CD4-positive, alpha-beta memory T cell (primary cell): ENCODE measurements at places on chromosomes 3 and 15. TPM values are rescaled to one million over a fixed set of nuclear protein-coding genes. Genes with fewer than 3 reads are reported as not detected.
A peak's percentile ranks its signal among the peaks of the same experiment; 100 is the strongest.

GRCh38 chr15:70047386-70048197 lies 50.1 kb downstream of the TLE3 start:
- no peaks in the 10 kb centered on the region for H3K4me1 ChIP-seq
- no peaks in the 10 kb centered on the region for H3K27me3 ChIP-seq
- peaks cover 28% of the 10 kb centered on the region for H3K36me3 ChIP-seq
- H3K4me3 ChIP-seq, result no peak overlapping the region
- H3K27ac ChIP-seq, result no peak overlapping the region
- no peak for DNase-seq

EFL1 gene
- 19.9 TPM for total RNA-seq

BTLA gene
- 24.9 TPM for total RNA-seq

SMCO1 gene
- not detected for total RNA-seq

HTR3E gene
- total RNA-seq, result not detected

- H3K36me3 ChIP-seq, result no peaks in the 10 kb centered on the region
- no peak overlapping the region for H3K4me3 ChIP-seq
- no peaks in the 10 kb centered on the region for H3K4me1 ChIP-seq
- H3K27me3 ChIP-seq, result no peaks in the 10 kb centered on the region
- no peak overlapping the region for H3K27ac ChIP-seq
Observed at GRCh38 chr3:24272875-24273274, 221.8 kb downstream of the THRB start.

DNA sequence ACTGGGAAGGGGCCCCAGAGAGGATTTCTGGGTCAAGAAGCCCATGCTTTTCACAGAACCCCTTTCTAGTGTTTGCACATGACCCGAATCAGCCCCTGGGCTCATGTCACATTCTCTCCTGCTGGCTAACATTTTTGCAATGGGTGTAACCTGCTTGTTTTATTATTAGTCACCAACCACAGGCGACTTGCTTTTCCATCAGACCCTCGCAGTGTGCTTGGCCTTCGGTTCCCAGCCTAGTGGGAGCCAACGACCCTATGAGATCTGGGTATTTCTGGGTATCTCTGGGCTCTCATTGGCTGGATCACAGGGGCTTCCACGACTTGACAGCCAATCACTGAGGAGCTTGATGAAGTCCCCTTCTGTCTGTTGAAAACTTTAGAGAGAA lies 11.0 kb upstream of the FBLN2 start:
- no peaks in the 10 kb centered on the region for H3K4me1 ChIP-seq
- DNase-seq, result no peak
- H3K36me3 ChIP-seq, result no peaks in the 10 kb centered on the region
- no peak overlapping the region for H3K4me3 ChIP-seq
- H3K27me3 ChIP-seq, result no peaks in the 10 kb centered on the region
- no peak overlapping the region for H3K27ac ChIP-seq

- no peaks in the 10 kb centered on the region for H3K27me3 ChIP-seq
- no peaks in the 10 kb centered on the region for H3K36me3 ChIP-seq
- no peak overlapping the region for H3K4me3 ChIP-seq
Observed at GRCh38 chr3:169171739-169172138, 491.8 kb downstream of the MECOM start.

- H3K36me3 ChIP-seq, result no peaks in the 10 kb centered on the region
- H3K27ac ChIP-seq, result no peak overlapping the region
- DNase-seq, result no peak
- H3K27me3 ChIP-seq, result no peaks in the 10 kb centered on the region
- no peak overlapping the region for H3K4me3 ChIP-seq
Observed at GRCh38 chr3:124935794-124936542, 1.4 kb upstream of the MUC13 start.

- H3K4me3 ChIP-seq, result no peak overlapping the region
- H3K36me3 ChIP-seq, result no peaks in the 10 kb centered on the region
- H3K27me3 ChIP-seq, result no peaks in the 10 kb centered on the region
Observed at GRCh38 chr3:63870615-63871005, 6.9 kb downstream of the ATXN7 start.

IGSF10 gene
- not detected for total RNA-seq

DNA sequence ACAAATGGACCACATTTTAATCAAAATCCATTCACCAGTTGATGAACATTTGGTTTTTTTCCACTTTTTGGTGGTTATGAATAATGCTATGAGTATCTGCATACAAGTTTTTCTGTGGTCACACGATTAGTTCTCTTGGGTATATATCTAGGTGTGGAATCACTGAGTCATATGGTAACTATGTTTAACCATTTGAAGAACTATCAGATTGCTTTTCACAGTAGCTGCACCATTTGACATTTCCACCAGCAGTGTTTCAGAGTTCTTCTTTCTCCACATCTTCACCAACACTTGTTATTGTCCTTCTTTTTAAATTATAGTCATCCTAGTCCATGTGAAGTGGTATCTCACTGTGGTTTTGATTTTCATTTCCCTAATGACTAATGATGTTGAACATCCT lies 33.3 kb upstream of the ATG7 start:
- H3K4me1 ChIP-seq, result no peaks in the 10 kb centered on the region
- DNase-seq, result no peak
- H3K4me3 ChIP-seq, result no peak overlapping the region
- H3K27me3 ChIP-seq, result no peaks in the 10 kb centered on the region
- no peaks in the 10 kb centered on the region for H3K36me3 ChIP-seq

GRCh38 chr15:33149919-33150318 lies 44.6 kb downstream of the FMN1 start:
- H3K27ac ChIP-seq, result no peak overlapping the region
- no peak overlapping the region for H3K4me3 ChIP-seq
- H3K27me3 ChIP-seq, result no peaks in the 10 kb centered on the region
- H3K36me3 ChIP-seq, result no peaks in the 10 kb centered on the region
- no peak for DNase-seq

DNA sequence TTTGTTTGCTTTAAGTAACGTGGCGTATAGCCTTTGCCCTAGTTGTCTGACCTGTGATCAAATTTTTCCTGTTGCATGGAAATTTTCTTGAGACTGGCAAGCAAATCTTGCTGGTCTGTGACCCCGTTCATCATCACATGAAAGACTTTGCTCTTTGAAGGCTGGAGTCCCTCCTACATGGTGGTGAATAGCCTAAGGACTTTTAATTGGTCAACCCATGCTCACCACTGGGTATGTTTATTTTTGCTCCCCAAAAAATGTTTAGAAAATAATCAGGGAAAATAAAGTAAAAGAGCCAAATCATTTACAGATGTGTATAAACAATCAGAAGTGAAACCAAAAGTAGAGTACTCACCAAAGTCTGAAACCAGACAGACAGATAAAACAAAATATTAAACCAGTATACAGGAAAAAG lies 1075.3 kb upstream of the ALCAM start:
- peak overlapping the region; percentile 51 for H3K4me3 ChIP-seq
- H3K27ac ChIP-seq, result peak overlapping the region; percentile 15
- H3K36me3 ChIP-seq, result no peaks in the 10 kb centered on the region
- H3K27me3 ChIP-seq, result no peaks in the 10 kb centered on the region
- no peaks in the 10 kb centered on the region for H3K4me1 ChIP-seq

DNA sequence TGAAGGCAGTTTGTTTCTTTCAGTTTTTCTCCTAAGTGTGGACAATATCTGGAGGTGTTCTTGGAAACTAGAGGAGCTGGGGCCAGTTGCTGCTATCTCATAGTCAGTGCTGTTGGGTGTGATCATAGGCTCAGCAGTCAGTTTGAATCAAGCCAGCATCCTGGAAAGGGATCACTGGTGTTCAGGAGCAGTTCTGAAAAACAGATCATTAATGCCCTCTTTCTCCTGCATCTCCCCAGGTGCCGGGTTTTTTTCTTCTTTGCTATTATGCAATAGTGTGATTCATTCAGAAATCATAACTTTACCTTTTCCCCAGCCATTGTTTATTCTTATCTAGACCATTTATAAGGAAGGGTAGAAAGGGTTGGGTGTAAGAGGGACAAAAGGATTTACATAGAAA lies 24.0 kb downstream of the LNP1 start:
- no peaks in the 10 kb centered on the region for H3K4me1 ChIP-seq
- no peak overlapping the region for H3K4me3 ChIP-seq
- peaks cover 5% of the 10 kb centered on the region for H3K27me3 ChIP-seq
- no peak for DNase-seq

- peak overlapping the region; percentile 60 for H3K4me3 ChIP-seq
- no peaks in the 10 kb centered on the region for H3K36me3 ChIP-seq
- H3K27ac ChIP-seq, result peak overlapping the region; percentile 51
- H3K27me3 ChIP-seq, result no peaks in the 10 kb centered on the region
Observed at GRCh38 chr3:119580067-119580760, 922 bp downstream of the ADPRH start.

FANCD2OS gene
- not detected for total RNA-seq

GRCh38 chr3:99862208-99862607 lies 44.5 kb downstream of the CMSS1 start:
- H3K27me3 ChIP-seq, result no peaks in the 10 kb centered on the region
- peaks cover 14% of the 10 kb centered on the region for H3K4me1 ChIP-seq
- H3K36me3 ChIP-seq, result no peaks in the 10 kb centered on the region
- no peak for DNase-seq
- H3K27ac ChIP-seq, result no peak overlapping the region
- H3K4me3 ChIP-seq, result no peak overlapping the region

DNA sequence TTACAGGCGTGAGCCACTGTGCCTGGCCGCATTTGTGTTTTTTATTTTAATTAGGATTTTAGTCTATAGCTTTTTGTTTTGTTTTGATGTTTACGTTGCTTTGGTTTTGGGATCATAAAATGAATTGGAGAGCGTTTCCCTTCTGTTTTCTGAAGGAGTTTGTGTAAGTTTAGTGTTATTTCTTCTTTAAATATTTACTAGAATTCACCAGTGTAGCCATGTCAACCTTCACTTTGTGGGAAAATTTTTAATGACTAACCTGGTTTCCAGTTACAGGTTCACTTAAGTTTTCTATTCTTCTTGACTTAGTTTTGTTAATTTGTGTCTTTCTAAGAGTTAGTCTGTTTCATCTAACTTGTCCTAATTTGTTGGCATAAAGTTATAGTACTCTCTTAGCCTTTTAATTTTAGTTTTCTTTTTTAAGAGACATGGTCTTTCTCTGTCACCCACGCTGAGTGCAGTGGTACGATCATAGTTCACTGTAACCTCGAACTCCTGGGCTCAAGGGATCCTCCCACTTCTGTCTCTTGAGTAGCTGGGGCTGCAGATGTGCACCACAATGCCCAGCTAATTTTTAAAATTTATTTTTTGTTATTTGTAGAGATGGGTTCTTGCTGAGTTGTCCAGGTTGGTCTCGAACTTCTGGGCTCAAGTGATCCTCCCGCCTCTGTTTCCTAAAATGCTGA lies 61.0 kb downstream of the CHD2 start:
- DNase-seq, result no peak
- H3K36me3 ChIP-seq, result peaks cover 55% of the 10 kb centered on the region
- no peak overlapping the region for H3K4me3 ChIP-seq
- H3K27ac ChIP-seq, result no peak overlapping the region
- H3K4me1 ChIP-seq, result peaks cover 38% of the 10 kb centered on the region

DNA sequence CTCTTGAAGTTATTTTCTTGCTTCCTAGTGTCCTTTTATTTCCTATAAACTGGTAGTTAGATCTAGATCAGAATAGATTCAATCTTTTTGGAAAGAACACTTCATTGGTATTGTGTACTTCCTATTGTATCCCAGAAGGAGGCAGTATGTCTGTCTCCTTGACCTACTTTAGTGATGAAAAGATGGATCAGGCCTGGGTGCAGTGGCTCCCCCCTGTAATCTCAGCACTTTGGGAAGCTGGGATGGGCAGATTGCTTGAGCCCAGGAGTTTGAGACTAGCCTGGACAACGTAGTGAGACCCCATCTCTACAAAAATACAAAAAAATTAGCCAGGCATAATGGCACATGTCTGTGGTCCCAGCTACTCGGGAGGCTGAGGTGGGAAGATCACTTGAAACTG lies 12.0 kb downstream of the BSN start:
- H3K27ac ChIP-seq, result no peak overlapping the region
- no peak overlapping the region for H3K4me3 ChIP-seq
- no peaks in the 10 kb centered on the region for H3K27me3 ChIP-seq
- no peaks in the 10 kb centered on the region for H3K36me3 ChIP-seq
- DNase-seq, result no peak
- H3K4me1 ChIP-seq, result no peaks in the 10 kb centered on the region

- H3K36me3 ChIP-seq, result no peaks in the 10 kb centered on the region
- H3K4me1 ChIP-seq, result no peaks in the 10 kb centered on the region
- no peak for DNase-seq
- H3K27me3 ChIP-seq, result no peaks in the 10 kb centered on the region
- H3K4me3 ChIP-seq, result no peak overlapping the region
- H3K27ac ChIP-seq, result no peak overlapping the region
Observed at GRCh38 chr3:150394606-150395005, 13.5 kb upstream of the TSC22D2 start.

DNA sequence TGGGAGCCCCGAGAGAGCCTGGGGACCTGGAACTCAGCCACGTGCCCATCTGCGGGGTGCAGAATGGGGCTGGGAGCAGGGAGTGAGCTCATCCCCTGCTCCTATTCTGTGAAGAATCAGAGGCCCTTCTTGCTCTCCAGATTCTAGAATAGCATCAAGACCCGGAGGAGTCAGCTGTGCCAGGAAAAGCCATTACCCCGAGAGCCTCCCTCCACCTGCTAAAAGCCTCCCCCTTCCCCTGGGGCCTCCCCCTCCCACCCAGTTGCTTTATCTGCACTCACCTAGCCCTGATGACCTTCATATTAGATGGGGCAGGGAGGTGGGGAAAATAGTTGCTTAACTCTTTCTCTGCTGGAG lies 23.1 kb downstream of the CCDC33 start:
- H3K36me3 ChIP-seq, result no peaks in the 10 kb centered on the region
- H3K4me1 ChIP-seq, result no peaks in the 10 kb centered on the region
- no peak overlapping the region for H3K4me3 ChIP-seq
- no peaks in the 10 kb centered on the region for H3K27me3 ChIP-seq
- no peak overlapping the region for H3K27ac ChIP-seq
- no peak for DNase-seq

- H3K27me3 ChIP-seq, result no peaks in the 10 kb centered on the region
- no peak for DNase-seq
- peaks cover 13% of the 10 kb centered on the region for H3K4me1 ChIP-seq
Observed at GRCh38 chr3:51703068-51703760, 3.7 kb upstream of the GRM2 start.

ABHD2 gene
- total RNA-seq, result 65.4 TPM

DNA sequence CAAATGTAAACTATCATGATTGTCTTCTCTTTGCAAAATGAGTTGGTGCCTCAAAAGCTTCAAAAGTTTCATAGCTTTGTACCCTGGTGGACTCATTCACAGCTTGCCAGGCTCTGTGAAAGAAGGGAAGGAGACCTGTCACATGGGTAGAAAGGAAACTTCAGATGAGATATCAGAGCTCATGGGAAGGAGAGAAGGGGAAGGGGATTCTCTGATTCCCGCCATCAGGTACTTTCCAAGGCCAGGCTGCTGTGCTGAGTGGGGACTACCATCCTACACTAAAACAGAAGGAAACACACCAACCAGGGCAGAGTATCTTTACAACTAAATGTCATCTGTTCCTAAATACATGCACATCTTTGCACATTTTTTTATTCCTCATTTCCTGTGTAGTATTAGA lies 9.2 kb downstream of the ILDR1 start:
- DNase-seq, result no peak
- no peaks in the 10 kb centered on the region for H3K4me1 ChIP-seq
- no peaks in the 10 kb centered on the region for H3K27me3 ChIP-seq
- no peaks in the 10 kb centered on the region for H3K36me3 ChIP-seq
- H3K27ac ChIP-seq, result no peak overlapping the region

- H3K36me3 ChIP-seq, result no peaks in the 10 kb centered on the region
- H3K4me3 ChIP-seq, result no peak overlapping the region
- H3K27me3 ChIP-seq, result no peaks in the 10 kb centered on the region
- no peaks in the 10 kb centered on the region for H3K4me1 ChIP-seq
- DNase-seq, result no peak
- no peak overlapping the region for H3K27ac ChIP-seq
Observed at GRCh38 chr15:90126596-90127435, 24.5 kb upstream of the IDH2 start.

ACTR8 gene
- 38.1 TPM for total RNA-seq
